ENCODE measurements at places on chromosomes 12 and 14. TPM values are rescaled to one million over a fixed set of nuclear protein-coding genes. Genes with fewer than 3 reads are reported as not detected.

DNA sequence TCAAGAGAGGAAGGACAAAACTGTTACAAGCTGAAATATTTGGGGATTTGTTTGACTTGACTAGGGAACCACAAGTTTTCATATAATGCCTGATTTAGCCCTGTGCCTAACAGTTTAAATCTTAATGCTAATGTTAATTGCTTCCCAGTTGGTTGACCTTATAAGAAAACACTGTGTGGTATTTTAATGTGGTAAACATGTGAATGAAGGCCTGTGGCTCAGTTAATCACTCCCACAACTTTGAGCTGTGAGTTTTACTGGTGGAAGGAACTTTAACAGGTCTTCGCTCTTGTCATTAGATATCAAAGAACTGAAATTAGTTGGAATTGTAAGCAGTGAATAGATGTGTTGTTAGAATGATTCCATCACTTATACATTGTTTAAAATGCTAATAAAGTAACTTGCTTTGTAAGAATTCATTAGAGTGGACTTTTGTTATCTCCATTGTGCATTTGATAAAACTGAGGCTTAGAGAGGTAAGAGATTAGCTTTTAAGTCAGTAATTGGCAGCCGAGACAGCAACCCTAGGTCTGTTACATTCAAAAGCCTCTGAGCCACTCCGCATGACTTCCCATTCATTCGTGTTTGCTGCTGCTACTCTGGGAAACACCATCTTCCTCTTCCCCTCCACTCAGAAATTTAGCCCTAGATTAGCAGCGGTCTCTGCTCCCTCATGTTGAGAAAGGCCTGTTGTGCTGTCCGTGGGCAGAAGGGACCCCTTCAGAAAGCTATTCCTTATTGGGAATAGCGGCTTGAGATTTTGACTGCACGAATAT lies 1.0 kb upstream of the TBK1 start:
- peak; percentile 3 for DNase-seq

- no peak for DNase-seq
Observed at GRCh38 chr14:96067985-96068930, 29.1 kb downstream of the C14orf132 start.

GRCh38 chr12:12714276-12715021 lies 2.7 kb upstream of the CDKN1B start:
- no peak for DNase-seq

The TAS2R13 gene
- total RNA-seq = 8.3 TPM

The BICDL1 gene
- 25.4 TPM for total RNA-seq

- no peak for DNase-seq
Observed at GRCh38 chr14:92122761-92123160, 992 bp downstream of the CPSF2 start.

The ACRBP gene
- 0.62 TPM for total RNA-seq
